HS-27A (cell line): ENCODE measurements at places on chromosomes 13 and 19.

DNA sequence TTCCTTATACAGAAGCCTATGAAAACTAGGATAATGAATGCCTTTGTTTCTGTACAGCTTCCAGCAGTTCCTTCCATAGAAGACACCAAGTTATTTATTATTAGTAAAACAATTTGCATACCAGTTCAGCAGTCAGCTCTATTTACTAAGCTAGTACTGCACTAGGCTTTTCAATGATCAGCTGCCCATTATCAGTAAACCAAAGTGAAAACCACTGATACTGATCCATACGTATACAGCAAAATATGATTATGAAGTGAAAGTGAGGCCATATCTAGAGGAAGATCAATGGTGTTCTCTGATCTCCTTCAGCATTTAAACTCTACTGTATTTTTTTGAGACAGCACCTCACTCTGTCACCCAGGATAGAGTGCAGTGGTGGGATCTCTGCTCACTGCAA, 3.2 kb downstream of the TPT1 start:
- DNase-seq, result no peak

GRCh38 chr13:74450964-74451363, 316.8 kb upstream of the KLF12 start:
- DNase-seq, result no peak

GRCh38 chr19:49932041-49932451, 2.7 kb upstream of the NUP62 start:
- no peak for DNase-seq

- DNase-seq, result no peak
These were observed 1.1 kb upstream of the MRI1 start for GRCh38 chr19:13763265-13763664.

- DNase-seq, result no peak
These were observed 557 bp downstream of the ZNF576 start for GRCh38 chr19:43596842-43597461.

DNA sequence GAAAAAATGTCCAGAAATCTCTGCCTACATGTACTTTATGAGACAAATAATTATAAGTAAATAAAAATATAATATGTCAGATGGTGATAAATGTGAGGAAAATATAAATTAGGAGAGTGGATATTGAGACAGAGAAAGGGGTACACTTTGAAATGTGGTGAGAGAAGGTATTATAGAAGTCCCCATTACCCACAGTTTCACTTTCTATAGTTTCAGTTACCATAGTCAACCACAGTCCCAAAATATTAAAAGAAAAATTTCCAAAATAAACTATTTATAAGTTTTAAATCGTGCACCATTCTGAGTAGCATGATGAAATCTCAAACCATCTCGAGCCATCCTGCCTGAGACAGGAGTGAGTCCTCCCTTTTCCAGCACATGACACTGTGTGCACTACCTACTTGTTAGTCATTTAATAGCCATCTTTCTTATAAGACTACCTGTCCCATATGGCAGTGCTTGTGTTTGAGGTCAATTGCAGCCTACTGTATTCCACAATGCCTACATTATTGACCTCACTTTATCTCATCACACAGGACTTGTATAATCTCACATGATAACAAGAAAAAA, 653.7 kb downstream of the DACH1 start:
- no peak for DNase-seq

DNA sequence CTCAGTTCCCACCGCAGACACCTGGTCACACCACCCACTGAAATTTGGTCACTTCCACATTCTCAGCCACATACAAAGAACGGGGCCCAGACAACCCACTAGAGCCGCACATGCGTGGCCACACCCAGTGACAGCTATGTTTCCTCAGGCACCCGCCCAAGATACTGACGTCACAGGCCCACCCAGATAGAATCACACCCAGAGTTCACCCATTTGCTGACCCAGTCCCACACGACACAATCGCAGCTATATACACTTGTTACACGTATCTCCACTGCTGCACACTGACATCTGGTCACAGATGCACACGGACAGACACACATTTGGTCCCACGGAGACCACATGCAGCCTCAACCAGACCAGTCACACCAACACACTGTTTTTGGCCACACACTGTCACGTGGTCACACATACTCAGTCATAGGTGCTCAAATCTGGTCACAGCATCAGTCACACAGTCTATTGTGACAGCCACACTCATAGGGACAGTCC, 2.9 kb downstream of the NUMBL start:
- no peak for DNase-seq

- DNase-seq, result no peak
These were observed 548.6 kb upstream of the SLITRK5 start for GRCh38 chr13:87122551-87122950.

- DNase-seq, result no peak
These were observed 1314.5 kb upstream of the MIR17HG start for GRCh38 chr13:90032841-90033493.

DNA sequence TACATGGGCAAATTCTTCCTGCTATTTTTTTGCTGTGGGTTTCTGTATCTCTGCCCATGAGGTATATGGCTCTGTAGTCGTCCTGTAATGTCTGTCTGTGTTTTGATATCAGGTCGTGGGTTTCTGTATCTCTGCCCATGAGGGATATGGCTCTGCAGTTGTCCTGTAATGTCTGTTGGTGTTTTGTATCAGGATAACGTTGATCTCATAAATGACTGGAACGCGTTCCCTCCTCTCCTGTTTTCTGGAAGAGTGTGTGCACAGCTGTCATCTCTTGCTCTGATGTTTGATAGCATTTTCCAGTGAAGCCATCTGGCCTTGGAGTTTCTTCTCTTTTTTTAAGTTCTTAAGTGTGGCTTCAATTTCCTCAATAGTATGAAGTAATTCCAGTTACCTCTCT, 57.2 kb downstream of the SOX1 start:
- DNase-seq, result no peak

GRCh38 chr13:114047358-114047881, 73.5 kb upstream of the C13orf46 start:
- no peak for DNase-seq

- no peak for DNase-seq
These were observed 31.0 kb downstream of the CILP2 start for GRCh38 chr19:19568802-19569756.

GRCh38 chr19:8161135-8161646, 11.8 kb upstream of the FBN3 start:
- DNase-seq, result no peak

- no peak for DNase-seq
These were observed 91.0 kb upstream of the MAB21L1 start for GRCh38 chr13:35567406-35567980.

DNA sequence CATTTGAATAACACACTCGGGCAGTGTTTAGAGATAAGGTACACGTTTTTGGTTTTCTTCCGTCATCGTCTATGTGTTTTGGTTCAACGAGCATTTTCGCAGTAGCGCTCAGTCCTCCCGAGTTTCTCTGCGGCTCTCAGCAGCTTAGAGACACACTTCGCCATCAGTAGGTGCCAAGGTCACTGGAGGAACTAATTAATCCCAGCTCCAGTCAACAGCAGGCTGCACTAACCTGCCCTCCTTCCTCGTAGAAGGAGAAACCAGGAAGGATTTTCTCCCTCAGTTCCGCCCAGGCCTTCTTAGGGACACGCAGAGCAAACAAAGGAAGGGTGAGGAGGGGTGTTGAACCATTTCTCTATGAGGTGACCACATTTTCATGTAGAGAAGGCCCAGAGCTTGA, 12.6 kb downstream of the MBNL2 start:
- DNase-seq, result no peak

DNA sequence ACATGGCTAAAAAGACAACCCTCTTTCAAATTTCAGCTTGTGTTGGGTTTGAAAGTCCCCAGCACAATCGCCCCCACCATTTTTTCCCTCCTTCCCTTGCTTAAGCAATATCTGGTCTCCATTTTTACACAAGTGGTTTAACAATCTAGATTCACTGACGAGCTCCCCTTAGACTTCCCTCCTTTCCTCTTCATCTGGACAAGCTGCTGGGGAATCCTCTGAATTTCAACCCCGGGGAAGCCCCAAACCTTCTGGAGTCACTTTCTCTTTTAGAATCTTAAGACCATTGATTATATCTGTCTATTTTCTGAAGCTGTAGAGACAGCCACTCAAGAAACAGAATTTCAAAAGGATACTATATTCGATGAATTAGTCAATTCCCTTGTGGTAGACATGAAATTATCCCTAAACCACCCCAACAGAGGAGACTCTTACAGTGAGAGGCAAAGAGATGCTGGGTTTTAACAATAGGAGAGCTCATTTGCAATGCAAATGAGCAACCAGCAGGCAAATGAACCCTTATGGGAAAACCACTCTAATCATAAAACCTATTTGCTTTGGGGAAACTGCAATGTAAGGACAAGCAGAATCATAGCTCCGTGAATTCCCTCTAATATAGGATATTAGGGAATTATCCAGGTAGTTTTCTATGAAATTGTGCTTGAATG, 78.9 kb downstream of the TEX26 start:
- DNase-seq, result no peak

GRCh38 chr19:3986260-3987041, 1.2 kb upstream of the EEF2 start:
- DNase-seq, result no peak

- DNase-seq, result no peak
These were observed 265.9 kb downstream of the MYO16 start for GRCh38 chr13:108895220-108895704.

- no peak for DNase-seq
These were observed 616 bp downstream of the TSHZ3 start for GRCh38 chr19:31348481-31349159.

DNA sequence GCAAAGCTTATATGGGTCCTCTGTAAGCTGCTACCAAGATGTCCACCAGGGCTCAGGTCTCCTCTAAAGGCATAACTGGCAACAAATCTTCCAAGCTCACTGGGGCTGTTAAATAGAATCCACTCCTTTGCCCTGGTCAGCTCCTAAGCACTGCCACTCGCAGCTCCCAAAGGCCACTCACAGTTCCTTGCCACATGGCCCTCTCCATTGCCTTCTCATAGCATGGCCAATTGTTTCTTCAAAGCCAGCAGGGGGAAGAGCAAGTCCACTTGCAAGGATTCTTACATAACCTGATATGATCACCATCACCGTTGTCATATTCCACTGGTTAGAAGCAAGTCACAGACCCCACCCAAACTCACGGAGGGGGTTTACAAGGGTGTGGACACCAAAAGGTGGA, 199.5 kb downstream of the SUCLA2 start:
- DNase-seq, result no peak

DNA sequence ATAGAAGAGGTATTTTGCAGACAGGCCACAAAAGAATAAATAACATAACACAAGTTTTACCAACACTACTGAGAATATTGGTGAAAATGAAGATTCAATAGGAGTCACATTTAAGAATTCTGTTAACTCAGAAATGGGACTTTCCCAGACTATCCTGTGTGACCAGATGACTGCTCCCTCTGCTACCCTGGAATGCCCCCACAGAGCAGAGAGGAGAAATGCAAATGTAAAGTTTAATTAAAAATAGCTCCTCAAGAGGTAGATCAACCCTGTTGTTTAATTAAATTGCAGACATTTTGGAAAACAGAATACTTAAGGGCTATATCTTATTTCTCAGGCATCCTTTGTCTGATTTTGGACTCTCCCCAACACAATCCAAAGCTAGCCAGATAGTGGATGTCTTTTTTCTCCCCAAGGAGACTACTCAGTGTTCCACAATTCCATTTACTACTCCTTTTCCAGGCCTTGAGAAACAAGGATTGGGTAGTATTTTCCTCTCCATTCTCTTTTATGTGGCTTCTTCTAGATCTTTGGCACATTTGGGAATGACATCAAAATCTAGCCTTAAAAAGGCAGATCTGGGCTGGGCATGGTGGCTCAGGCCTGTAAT, 104.7 kb upstream of the TSC22D1 start:
- DNase-seq, result no peak

GRCh38 chr13:23554000-23554399, 16.2 kb upstream of the TNFRSF19 start:
- DNase-seq, result no peak

DNA sequence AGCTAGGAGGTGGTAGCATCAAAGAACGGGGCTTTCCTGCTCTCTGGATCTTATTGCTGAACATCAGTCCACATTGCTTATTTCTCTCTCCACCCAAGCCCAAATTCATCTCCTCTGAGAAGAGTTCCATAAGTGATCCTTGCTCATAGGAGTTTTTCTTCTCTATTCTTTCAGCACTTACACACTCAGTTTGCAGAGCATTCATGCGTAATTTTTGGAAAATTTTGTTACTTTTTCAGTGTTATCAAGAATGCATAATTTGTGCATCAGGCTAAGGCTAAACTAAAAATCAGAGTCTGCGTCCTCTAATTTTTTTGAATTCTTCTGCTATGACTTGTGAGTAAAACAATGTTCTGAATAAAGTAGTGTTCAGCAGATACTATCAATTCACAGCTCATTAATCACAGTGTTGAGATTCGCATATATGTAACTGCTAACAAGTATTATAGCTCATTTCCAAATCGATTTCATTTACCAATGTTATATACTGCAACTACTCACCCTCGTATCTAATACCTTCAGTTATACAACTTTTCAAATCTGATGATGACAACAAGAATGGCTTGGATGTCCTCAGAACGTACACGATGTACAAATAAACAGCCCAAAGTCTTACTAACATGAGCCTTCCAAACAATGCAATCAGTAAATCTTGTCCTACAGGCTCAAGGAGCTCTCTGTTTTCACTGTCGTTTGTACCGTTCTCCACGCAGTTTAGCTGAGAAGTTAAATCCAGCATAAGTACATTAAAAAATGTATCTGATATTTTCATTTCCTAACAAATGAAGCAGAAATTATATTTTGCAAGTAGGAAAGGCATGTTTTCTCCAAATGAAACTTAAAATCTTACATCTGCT, 36.4 kb upstream of the STARD13 start:
- no peak for DNase-seq

DNA sequence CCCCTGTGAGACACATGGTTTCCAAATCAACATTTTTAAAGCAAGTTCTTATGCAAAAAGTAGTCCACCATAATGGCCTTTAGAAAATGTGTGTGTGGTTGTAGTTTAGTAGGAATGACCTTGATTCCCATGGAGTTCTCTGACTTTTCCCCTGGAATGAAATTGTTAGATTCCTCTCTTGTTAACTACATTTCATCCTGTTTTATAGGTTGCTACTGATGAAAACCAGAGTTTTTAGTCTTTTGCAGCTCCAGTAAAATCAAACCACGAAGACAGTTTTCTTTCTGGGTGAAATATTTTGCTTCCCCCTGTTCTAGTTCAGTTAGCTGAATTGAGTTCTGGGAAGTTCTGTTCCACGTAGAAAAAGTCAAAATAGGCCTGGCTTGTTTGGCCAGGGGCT, 107.7 kb downstream of the RAB20 start:
- DNase-seq, result no peak

- no peak for DNase-seq
These were observed 15.9 kb downstream of the CBARP start for GRCh38 chr19:1221904-1222255.
